ENCODE measurements at places on chromosomes 13 and 19. TPM values are rescaled to one million over a fixed set of nuclear protein-coding genes. Genes with fewer than 3 reads are reported as not detected.

- DNase-seq: no peak
Observed at GRCh38 chr13:28056970-28057712, 43.2 kb downstream of the FLT3 start.

- DNase-seq: no peak
Observed at GRCh38 chr19:11168568-11168967, 13.0 kb upstream of the SPC24 start.

GRCh38 chr19:29515233-29515619 is 10.6 kb upstream of the VSTM2B start:
- DNase-seq: no peak

B3GLCT gene
- 1.5 TPM for polyA plus RNA-seq

SSC5D gene
- 0.39 TPM for polyA plus RNA-seq
